Stimulated activated CD4-positive, alpha-beta T cell treated with anti-CD3 and anti-CD28 coated beads, Interleukin-2, amount 100 ng/mL, for 48 hours (primary cell): ENCODE measurements at places on chromosomes 6 and 20.

DNA sequence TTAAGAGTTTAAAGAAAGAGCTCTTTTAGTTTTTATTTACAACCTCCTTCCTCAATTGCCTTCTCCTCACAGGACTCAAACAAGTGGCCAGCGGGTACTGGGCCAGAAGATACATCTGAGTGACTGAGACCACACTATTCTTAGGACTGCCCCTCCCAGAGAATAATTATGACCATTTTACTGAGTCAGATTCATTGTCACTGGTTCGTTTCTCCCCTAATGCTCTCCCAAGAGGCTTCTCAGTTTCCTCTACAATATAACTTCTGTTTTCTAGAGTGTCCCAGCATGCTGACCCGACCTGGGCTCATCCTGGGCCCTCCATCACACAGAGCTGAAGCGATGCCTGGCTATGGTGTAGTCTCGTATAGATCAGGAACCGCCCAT is 279.9 kb downstream of the CD83 start:
- no peak for DNase-seq

DNA sequence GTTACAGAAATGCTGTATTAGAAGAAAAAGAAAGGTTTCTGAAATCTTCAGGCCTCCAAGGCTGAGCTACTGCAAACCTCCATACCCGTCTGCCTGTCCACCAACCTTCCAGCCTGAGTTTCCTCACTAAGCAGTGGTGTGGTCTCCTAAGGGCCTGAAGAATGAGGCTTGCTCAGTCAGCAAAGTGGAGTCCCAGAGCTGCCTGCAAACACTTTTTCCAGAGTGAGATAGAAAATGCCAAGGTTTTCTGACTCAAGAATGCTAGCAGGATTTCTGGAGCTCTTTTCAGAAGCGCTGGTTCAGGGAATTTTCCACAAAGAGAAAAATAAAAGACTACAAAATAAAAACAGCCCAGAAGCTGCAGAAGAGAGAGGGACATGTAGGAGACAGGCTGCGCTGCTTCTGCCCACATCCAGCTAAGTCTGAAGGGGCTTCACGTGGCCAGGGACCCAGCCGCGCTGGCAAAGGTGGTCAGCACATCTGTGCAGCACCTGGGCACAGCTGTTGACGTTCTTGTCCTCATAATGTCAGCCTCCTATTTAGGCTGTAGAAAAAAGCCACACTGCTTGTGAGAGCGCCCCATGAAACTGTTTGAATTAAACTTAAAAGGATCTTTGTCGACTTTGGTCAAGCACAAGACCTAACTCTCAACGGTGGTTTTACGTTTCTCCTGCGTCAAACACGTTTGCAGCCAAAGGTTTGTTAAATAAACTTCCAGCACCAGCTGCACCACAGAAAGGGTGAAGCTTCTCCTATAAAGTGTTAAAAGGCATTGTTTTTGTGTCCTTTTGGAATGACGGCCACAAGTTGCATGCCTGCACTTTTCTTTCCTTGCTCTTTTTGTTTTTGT is 209.0 kb downstream of the THBS2 start:
- no peak for DNase-seq

GRCh38 chr20:40571639-40572038 is 117.4 kb downstream of the MAFB start:
- no peak for DNase-seq

GRCh38 chr20:15634102-15634501 is 939.1 kb downstream of the KIF16B start:
- no peak for DNase-seq

- DNase-seq = no peak
Observed at GRCh38 chr20:44382641-44383040, 27.1 kb downstream of the HNF4A start.
